ENCODE measurements at places on chromosomes 6 and 20.
A peak's percentile ranks its signal among the peaks of the same experiment; 100 is the strongest.

- no peak for DNase-seq
Measured at GRCh38 chr6:32129297-32130088, 595 bp downstream of the FKBPL start.

GRCh38 chr6:46476301-46476700 is 14.9 kb downstream of the RCAN2 start:
- no peak for DNase-seq

DNA sequence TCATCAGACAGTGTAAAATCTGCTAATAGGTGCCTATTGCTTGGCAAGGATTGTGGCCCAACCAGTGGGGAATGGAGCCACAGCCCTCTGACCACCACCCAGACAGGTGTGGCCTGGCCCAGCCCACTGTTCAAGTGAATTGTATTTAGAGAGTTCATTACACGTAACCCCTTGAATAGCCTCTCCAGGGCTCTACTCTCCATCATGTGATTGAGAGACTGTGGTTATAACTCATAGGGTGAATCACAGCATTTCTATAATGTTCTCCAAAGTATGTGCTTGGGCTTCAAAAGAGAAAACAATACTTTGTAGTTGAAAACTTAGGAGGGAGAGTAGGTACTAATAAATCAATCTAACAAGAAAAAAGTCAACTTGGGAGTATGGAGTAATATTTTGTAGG is 38.4 kb downstream of the ALDH8A1 start:
- DNase-seq, result no peak

GRCh38 chr6:43981363-43981990 is 145.8 kb downstream of the MRPL14 start:
- no peak for DNase-seq

DNA sequence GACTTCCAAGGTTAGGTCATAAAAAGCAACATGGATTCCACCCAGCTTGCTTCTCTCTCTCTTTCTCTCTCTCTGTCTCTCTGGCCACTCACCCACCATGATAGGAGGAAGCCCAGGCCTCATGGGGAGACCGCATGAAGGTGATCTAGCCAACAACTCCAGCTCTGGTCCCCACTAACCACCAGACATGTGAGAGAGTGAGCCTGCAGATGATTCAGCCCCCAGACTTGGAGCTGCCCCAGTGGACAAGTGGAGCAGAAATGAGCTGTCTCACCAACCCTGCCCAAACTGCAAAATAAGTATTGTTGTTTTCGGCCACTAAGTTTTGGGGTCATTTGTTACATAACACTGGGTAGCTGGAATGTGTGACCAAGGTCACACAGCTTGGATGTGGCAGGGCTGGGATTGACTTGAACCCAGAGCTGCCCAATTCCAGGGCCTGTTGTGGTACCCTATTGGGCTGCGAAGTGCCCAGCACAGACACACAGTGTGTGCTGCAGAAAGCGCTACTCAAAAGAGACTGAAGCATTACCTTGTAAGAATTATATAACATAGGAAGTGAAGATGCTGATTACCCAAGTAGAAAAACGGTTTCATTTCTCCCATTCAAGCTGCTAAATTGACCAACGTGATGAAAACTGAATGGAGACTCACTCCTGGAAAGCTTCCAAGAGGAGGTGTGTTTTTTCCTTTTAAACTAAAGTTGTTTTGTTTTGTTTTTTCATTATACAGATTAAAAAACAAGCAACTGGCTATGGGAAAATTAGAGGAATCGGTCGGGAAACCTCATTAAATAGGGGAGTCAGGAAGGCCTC is 9.1 kb upstream of the TLDC2 start:
- no peak for DNase-seq

GRCh38 chr6:11460837-11461661 is 76.5 kb upstream of the TMEM170B start:
- no peak for DNase-seq

GRCh38 chr6:121770943-121771342 is 335.5 kb downstream of the GJA1 start:
- DNase-seq, result no peak

DNA sequence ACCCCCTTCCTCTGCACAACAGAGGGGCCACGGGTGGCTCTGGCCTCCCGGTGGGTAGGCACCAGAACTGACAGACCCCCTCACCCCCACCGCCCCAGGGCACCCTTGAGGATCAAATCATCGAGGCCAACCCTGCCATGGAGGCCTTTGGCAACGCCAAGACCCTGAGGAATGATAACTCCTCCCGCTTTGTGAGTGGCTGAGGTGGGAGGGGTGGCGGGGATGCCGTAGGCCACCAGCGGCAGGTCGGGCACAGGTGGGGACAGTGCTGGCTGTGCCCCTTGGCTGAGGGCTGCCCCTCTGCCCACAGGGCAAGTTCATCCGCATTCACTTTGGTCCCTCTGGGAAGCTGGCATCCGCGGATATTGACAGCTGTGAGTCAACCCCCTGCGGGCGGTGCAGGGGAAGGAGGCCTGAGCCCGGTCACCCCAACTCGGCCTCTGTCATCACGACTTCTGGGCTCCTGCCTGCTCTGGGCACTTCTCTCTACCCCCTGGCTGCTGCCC is 29.1 kb downstream of the MYH7B start:
- DNase-seq, result no peak

- no peak for DNase-seq
Measured at GRCh38 chr6:25022140-25022553, 86.4 kb upstream of the RIPOR2 start.

DNA sequence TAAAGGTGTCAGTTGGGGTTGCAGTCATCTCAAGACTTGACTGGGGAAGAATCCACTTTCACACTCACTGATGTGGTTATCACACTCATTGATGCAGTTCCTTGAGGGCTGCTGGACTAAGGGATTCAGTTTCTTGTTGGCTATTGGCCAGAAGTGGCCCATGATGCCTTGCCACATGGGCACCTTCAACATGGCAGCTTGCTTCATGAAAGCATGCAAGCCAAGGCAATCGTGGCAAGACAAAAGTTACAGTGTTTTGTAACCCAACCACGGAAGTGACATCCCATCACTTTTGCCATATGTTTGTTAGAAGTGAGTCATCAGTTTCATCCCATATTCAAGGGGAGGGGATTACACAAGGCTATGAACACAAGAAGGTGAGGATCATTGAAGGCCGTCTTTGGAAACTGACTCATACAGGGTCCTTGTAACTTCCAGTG is 3.8 kb upstream of the RANBP9 start:
- peak; percentile 25 for DNase-seq

DNA sequence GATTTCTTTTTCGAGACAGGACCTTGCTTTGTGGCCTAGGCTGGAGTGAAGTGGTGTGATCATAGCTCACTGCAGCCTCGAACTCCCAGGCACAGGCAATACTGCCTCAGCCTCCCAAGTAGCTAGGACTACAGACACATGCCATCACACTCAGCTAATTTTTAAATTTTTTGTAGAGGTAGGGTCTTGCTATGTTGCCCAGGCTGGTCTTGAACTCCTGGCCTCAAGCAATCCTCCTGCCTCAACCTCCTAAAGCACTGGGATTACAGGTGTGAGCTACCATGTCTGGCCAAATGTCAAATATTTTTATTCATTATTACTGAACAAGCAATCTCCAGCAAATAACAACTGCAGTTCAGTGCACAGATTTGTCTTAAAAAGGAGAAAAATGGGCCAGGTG is 131.7 kb upstream of the IFNGR1 start:
- no peak for DNase-seq

DNA sequence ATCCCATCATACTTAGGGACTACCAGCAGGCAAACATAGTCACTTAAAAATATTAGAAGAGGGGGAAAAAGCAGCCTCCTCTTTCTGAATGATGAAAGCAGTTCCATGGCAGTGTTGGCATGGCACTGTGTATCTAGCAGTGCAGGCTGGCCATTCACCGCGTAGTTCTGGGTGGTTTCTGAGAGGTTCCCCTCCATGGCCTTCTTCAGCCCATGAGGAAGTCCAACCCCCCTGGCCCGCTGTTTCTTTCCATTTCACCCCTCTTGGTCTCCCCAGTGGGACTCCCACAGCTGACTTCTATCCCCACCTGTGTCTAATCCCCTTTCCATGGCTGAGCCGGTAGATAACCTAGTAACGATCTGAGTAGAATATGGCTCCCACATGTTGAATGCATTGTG is 17.0 kb downstream of the PPARD start:
- no peak for DNase-seq

GRCh38 chr6:449057-449430 is 57.5 kb downstream of the IRF4 start:
- DNase-seq, result no peak

DNA sequence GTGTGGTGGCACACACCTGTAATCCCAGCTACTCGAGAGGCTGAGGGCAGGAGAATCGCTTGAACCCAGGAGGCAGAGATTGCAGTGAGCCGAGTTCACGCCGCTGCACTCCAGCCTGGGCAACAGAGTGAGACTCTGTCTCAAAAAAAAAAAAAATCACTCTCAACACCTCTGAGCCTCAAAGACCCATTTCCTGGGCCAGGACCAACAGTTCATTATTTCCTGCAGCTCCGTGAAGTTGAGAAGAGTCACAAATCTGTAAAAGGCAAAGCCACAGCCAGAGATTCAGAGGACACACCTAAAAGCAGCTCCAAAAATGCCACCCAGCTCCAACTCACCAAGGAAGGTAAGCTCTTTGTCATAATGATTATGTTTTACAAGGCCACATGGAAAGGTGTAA is 15.2 kb upstream of the NOP56 start:
- DNase-seq, result peak; percentile 21

GRCh38 chr6:165098165-165098564 is 211.2 kb downstream of the C6orf118 start:
- no peak for DNase-seq

DNA sequence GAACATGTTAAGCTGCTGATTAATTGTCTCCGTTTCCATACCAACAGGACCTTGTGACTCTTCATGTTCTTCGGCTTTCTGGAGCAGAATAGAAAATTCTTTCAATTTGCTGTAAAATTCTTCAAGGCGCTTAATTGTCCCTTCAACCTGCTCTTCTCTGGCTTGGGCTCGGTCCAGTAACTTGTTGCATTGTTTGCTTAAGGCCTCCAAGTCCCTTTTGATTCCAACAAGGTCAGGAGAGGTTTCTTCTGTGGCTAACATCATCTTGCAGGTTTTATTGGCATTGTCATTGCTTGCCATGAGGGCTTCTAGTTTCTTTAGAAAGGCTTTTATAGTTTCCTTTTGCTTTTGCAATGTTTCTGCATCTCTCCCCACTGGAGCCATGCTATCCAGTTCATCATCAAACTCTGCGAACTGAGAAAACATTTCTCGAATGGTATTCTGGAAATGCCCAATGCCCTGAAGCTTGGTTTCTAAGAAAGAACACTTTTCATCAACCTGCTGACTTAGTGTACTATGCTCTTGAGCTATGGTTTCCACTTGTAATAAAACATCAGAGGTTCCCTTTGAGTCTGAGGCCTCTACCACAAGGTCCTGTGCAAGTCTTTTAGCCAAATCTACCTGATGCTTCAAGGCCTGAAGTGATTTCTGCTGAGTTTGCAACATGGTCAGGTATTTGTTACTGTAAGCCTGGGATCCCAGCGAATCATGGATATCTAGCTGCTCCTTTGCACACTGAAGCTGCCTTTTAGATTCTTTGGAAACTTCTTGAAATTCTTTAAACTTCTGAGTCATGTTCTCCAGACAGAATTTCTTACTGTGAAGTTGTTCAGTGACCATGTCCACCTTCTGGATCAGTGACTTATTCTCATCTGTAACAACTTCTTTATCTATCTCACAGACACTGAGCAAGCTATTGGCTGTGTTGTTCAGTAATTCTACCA is 90.2 kb downstream of the DST start:
- DNase-seq, result no peak

DNA sequence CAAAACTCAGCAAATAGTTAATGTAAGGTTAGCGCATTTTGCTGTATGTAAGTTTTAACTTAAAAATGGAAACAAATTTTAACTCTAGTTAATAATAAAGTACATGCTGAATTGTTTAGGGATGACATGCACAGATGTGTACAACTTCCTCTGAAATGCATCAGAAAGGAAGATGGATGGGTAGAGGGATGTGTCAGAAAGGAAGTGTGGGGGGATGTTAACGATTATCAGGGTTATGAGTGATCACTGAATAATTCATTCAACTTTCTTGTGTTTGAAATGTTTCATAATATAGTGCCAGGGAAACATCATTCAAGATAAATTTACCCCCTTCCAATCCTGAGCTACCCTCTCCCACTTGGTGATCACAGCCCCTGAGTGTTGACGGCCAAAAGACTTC is 87.6 kb downstream of the FOXA2 start:
- no peak for DNase-seq

GRCh38 chr6:139539852-139540251 is 165.4 kb upstream of the CITED2 start:
- no peak for DNase-seq

GRCh38 chr6:3748208-3749066 is 3.1 kb downstream of the PXDC1 start:
- peak; percentile 30 for DNase-seq

GRCh38 chr6:75170691-75171560 is 34.9 kb downstream of the COL12A1 start:
- DNase-seq, result no peak

GRCh38 chr20:20561172-20561571 is 151.3 kb downstream of the RALGAPA2 start:
- DNase-seq, result no peak

- no peak for DNase-seq
Measured at GRCh38 chr20:10093087-10093591, 58.4 kb downstream of the ANKEF1 start.

DNA sequence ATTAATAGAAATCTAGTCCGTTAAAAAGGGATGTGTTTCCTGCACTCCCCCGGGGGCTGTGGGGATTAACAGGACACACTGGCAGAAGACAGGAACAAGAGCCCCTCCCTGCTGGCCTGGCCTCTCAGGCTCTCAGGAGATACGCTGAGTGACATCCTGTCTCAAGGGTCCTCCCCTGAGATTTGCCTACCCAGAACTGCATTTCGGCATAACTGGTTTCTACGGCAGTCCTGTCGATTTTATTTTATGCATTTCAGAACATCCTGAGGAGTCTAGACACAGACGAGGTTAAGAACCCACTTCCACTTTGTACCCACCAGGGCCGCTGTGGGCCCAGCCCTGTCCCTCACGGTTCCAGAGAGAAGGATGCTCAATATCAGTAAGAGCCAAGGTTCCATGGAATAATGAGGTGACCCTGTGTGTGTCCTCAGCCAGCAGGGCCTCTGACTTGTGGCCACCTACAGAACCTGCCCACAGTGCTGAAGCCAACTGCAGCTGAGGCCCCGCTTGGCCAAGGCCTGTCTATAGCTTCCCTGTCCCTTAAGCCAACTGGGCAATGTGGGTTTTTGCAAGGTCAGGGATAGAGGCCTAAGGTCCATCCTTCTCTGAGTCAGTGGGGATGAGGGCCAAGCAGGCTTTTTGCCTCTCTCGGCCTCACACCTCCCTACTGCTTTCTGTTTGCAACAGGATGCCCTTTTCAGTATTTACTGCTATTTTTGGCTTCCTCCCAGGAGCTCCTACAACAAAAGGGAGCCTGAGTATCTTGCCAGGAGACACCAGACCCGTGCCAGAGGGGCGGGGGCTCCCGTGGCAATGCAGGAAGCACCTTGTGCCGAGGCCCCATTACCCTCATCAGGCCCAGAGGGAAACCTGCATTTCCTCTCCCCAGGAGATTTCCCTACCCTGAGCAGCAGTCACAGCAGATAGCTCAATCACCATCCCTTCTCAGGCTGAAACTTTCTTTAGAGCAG is 14.7 kb downstream of the UQCC2 start:
- peak; percentile 41 for DNase-seq

- no peak for DNase-seq
Measured at GRCh38 chr6:75235271-75235670, 8.3 kb downstream of the COX7A2 start.

Data from CD4-positive, alpha-beta T cell treated with Interleukin-1 beta for 1 hour (primary cell).